ENCODE measurements at places on chromosomes 5 and 9.

DNA sequence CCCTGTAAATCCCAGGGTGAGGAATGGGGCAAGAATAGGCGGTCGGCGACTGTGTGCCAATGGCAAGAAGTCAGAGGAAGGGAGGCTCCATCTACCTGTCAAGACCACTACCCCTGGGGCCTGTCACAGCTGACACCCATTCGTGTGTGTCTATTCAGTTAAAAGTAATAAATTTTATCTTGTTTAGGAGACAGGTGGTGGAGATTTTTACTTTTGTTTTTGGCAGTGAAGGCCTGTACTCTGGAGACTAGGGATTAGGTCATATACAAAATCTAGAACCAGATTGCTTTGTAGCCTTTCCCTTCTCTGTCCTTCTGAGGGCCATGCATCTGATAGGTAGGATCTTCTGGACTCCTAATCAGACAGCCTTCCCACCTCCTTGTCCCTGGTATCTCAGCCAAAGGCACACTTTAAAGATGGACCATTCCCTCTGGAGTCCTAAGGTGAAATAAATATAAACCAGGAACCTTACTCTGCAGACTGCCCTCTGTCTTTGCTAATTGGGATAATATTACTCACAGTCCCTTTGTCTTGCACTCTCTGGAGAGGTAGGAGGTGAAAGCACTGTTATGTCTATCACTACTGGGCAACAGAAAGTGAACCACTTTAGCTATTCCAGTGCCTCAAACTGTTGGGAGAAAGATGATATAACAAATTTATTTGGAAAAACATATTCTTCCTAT lies 213.2 kb upstream of the ACTBL2 start:
- DNase-seq = peak; percentile 18

DNA sequence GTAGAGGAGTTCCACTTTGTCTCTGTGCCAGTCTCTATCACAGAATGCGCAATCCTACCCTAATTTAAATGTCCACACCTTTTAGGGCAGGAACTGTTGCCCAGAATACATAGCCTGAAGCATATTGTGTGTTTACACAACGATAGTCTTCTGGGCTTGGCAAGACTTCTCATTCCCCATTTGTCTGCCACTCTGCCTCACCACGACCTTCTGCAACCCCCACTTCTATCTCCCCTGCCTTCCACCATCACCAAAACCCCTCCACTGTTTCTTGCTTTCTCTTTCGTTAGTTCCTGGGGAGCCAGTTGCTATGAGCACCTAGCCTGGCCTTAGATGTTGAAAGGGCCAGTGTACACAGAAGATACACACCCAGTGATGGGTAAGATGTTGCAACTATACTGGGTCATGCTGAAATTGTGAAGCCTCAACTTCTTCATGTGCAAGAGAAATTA lies 883 bp upstream of the RNF145 start:
- DNase-seq = no peak

GRCh38 chr9:98117984-98118639 lies 910 bp downstream of the TRIM14 start:
- peak; percentile 21 for DNase-seq

DNA sequence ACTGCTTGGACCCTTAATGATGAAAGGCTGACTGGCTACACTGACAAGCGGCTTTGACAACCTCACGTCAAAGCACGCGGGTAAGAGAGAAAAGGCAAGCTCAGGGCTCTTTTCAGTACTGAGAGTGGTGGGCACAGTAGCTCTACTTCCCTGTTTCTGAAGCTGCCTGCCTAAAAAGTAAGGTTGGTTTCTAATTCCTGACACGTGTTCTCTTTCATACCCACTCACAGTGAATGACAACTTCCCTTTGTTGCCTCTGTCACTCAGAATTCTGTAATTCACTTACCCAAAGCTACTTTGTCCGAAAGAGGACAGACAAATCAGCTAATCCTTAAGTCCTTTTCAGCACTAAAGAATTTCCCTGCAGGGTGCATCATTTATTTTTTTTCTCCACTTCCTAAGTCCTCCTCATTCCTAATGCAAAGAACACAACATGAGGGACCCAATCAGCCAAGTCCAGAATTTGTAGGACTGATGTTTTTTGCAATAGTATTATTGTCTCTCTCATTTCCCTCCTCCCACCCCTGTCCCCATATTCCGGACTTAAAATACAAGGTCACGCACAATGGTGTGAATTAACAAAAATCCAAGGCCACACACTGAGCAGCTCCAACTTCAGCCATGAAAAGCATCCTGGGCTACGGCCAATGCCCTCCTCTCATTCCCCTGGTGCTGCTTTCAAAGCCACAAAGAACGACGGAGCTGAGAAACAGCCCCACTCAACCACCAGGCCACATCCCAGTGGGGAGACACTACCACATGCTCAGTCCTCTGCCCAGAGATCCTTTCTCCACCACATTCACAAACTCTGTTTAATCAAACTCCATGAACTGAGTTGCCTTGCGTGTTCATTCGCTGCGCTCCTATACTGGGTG lies 221.0 kb downstream of the TSSK1B start:
- DNase-seq = no peak

- DNase-seq = peak; percentile 27
These were observed 89.5 kb downstream of the UGCG start for GRCh38 chr9:111986035-111986556.

DNA sequence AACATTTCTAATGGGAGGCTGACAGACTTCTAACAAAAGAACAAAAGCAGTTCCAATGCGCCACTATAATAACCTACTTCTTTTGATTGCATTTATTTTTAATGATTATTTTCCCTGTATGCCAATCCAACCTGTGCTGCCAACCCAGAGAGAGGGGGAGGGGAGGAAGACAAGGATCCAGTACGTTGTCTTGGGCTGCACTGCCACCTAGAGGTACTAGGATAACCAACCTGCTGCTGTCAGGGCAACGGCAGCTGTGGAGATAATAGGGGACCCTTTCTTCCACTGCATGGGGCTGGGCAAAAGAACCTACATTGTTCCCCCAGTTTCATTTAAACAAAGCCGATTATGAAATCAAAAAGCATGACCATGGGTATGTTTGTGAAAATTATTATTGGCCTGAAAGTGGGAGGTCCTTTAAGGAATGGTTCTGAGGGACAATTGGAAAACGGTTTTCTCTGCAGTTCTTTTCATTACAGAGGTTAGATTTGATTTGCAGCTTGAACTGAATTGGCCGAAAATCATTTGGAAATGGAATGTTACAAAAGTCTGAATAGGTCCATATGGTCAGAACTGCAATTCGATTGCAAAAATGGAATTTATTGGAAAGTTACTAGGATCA lies 101.3 kb downstream of the RASEF start:
- peak; percentile 90 for DNase-seq

GRCh38 chr9:34431667-34432066 lies 26.7 kb downstream of the FAM219A start:
- DNase-seq = no peak

DNA sequence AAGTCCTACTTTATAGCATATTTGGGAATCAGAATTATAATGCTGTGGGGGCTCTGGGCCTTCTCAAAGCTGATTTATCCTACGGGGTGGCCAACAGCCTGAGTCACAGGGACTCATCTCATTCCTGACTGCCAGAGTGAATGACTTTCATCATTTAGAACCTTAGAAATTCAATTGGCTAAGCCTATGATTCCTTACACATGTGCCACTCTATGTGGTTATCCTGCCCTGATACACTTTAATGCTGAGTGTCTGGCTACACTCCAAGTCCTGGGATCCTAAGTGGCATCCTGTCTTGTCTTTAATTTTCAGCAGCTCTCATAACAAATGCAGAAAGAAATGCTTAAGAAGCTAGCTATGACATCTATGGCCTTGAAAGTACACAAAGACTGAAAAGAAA lies 75.2 kb upstream of the FREM1 start:
- DNase-seq = no peak

DNA sequence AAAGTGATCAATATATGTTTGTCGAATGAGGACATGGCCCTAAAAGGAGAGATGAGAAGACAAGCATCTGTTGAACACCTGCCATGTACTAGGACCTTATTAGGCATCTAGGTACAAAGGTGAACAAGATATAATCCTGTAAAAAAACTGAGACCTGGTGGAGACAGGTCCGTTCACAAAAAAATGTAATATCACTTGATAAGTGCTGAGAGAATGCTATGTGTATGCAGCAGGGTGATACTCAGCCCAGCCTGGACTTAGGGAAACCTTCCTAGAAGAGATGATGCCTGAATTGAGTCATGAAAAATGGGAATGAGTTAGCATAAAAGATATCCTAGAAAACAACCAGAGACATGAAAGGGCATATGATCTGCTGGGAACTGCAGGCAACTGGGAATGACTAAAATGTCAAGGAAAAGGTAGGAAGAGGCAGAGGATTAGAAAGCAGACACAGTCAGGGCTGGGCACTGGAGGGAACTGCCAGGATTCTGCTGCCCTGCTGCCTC lies 108.5 kb downstream of the ADRB2 start:
- no peak for DNase-seq

GRCh38 chr9:96462541-96462940 lies 12.6 kb downstream of the HABP4 start:
- DNase-seq = no peak

DNA sequence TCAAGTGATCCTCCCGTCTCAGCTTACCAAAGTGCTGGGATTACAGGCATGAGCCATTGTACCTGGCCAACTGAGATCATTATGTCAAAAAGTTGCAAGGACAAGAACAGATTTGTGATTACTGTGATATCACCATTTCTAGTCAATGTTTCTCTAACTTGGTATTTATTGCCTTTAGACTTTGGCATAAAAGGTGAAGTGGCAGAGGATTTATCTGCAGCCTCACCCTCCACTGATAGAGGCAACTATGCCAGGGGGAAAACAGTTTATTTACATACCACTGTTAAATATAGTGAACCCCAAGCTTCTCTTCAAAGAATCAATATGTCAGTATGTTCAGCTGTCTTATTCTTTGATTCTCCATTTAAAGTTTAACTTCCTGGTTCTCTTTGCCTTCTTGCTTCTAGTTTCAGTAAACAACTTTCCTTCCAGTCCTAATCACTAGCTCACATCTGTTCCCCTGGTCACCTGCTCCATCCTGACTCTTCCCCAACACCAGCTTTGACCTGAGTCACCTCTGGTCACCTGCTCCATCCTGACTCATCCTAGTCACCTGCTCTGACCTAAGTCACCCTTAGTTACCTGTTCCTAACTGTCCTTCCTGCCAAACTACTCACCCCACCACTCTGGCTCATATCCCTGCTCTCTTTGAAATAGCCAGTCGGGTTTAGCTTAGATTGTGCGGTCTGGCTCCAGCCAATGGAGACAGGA lies 29.9 kb downstream of the SEMA6A start:
- DNase-seq = no peak

- peak; percentile 7 for DNase-seq
These were observed 774.5 kb upstream of the RGMB start for GRCh38 chr5:97998941-97999340.

GRCh38 chr5:107510125-107510524 lies 160.6 kb downstream of the EFNA5 start:
- DNase-seq = no peak

- no peak for DNase-seq
These were observed 27.9 kb downstream of the ANXA1 start for GRCh38 chr9:73179589-73179988.

- no peak for DNase-seq
These were observed 140.6 kb downstream of the FSTL4 start for GRCh38 chr5:133471699-133472098.

GRCh38 chr5:38292228-38292627 lies 33.9 kb downstream of the EGFLAM start:
- DNase-seq = no peak

GRCh38 chr5:137461391-137462264 lies 37.5 kb downstream of the SPOCK1 start:
- DNase-seq = no peak

GRCh38 chr5:76083555-76084495 lies 642 bp downstream of the SV2C start:
- peak; percentile 3 for DNase-seq

DNA sequence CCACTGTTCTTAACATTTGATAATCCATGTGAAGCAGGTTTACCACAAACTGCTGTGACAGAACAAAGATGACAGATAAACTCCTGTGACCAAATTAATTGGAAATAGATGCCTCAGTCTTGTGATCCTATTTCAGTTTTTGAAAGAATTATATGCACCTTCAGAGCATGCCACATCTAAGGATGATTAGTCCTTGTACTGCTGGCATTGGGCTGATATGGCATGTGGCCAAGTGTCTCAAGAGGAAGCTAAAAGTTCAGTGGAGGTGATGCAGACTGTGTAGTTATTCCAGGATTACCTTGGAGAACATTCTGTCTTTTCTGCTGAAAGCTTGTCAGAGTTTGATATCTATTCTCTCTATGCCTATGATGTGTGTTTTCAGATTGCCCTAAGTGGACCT lies 314.4 kb upstream of the EFNA5 start:
- peak; percentile 56 for DNase-seq

- DNase-seq = peak; percentile 54
These were observed 1.6 kb downstream of the HBEGF start for GRCh38 chr5:140344683-140345423.

DNA sequence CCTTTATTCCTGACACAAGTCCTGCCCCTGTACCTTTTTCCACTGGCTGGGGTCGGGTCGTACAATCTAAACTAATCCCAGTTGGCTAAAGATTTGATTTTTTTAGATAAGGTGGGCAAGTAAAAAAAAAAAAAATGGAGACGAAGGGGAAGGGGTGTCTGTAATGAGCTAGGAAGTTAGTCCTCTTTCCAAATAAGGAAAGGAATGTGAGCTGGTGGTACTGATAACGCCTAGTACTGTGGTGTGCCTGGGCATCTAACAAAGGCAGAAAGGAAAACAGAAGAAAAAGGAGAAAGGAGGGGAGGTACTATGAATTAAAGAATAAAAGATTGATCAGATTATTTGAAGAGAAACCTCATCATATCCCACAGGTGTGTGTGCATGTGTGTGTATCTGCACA lies 21.3 kb downstream of the PRDM9 start:
- DNase-seq = no peak

DNA sequence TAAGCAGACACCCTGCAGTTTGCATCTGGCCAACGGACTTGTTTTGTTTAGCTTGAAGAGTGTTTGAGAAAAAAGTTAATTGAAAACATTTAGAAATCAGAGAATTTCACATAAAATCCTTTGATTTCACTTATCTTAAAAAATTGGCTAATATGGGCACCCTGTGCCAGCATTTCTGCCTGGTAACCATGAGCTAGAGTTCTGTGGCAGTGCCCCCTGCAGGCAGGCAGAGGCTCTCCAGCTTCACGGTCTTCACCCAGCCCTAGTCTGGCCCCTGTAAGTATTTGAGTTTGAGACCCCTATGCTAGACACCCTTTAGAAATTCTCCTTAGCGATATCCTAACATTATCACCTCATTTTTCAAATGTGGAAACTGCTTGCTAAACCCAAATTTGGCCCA lies 18.8 kb upstream of the FANCC start:
- DNase-seq = peak; percentile 46

- no peak for DNase-seq
These were observed 5.3 kb downstream of the SLC25A25 start for GRCh38 chr9:128073253-128073886.

DNA sequence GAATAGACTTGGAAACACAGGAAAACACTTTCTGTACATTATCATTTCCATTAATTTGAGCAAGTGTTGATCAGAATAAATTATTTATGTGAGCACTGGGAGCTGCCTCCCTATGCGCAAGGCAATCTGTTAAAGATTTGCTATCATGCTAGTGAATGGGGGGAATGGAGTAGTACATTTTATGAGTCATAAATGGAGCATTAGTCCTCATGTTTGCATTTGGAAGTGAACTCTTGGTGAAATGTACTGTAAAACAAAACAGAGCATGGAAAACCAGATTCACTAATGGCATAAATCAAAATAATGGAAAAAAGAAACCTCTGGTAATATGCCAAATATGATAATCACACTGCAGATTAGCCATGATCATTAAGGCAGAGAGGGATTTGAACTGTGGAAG lies 40.5 kb upstream of the TMC1 start:
- DNase-seq = no peak

GRCh38 chr5:37580106-37580505 lies 201.0 kb downstream of the WDR70 start:
- DNase-seq = no peak
